Right forelimb (tissue), 1 donor: ENCODE measurements at places on chromosomes 1 and 21.

GRCh38 chr21:27582948-27583430 lies 616.1 kb upstream of the ADAMTS5 start:
- no peak for DNase-seq

DNA sequence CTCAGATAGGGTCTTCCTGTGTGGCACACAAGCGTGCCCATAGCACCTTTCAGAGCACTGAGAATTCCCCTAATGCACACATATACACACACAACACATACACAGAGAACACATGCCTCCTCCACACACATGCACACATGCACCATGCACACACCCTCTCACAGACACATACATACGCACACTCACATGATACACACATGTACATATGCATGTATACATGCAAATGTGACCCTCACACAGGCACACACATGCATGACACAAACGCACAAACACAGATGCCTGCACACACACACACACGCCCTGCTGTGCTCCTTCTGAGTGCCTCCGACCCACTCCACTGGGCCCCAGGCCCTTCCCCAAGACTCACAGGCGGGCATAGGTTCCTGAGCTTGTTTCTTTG lies 251.0 kb downstream of the PTPRU start:
- no peak for DNase-seq

DNA sequence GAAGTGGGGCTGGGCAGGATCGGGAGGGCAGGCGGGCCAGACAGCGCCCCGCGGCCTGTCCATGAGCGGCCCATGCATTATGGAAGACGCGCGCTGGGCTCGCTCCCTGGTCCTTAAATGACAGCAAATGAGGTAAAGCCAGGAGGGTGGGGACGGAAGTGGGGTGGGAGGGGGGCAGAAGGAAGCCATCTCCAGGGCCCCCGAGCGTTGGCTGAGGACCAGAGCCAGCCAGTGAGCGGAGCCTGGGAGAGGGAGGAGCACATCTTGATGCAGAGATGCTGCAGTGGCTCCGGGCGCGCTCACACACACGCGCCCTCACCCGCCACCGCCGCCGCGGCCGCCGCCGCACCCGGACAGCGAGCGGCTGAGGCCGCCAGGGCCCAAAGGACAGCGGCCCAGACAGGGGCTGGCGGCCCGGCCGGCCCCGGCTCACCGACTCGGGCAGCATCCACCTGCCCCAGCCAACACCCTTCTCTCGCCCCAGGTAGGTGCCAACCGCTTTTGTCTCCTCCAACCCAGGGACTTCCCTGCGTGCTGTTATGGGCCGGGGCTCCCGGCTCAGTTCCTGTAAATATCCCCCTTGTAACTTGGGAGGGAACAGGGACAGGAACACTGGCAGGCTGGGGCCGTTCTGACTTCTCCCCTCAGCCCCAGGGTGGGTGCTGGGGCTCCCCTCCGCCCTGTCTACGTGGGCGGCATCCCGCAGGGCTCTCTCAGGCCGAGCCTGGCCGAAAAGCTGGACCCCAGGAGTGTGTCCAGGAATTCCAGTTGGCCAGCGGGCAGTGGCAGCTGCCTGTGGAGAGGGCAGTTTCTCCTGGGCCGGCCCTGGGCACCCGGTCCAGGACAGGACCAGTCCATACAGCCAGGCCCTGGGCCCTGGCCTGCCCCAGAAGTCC lies at the start of gene CNTN2:
TSS of gene CNTN2 (plus strand) at position 302 of the 896 bp plus-strand sequence. CDS start 9,974 bp downstream, outside the sequence.
- DNase-seq = no peak

- DNase-seq = no peak
Observed at GRCh38 chr1:64590316-64590715, 120.4 kb downstream of the CACHD1 start.

- no peak for DNase-seq
Observed at GRCh38 chr1:33736496-33736895, 127.4 kb upstream of the HMGB4 start.

- no peak for DNase-seq
Observed at GRCh38 chr1:151535326-151536271, 4.5 kb upstream of the TUFT1 start.
